Activated naive CD4-positive, alpha-beta T cell treated with anti-CD3 and anti-CD28 coated beads, Interleukin-2, amount 50 U/mL, for 72 hours (primary cell): ENCODE measurements at places on chromosomes 4 and X. TPM values are rescaled to one million over a fixed set of nuclear protein-coding genes. Genes with fewer than 3 reads are reported as not detected.

GRCh38 chr4:14180983-14181601 lies 553.6 kb upstream of the BOD1L1 start:
- no peak for DNase-seq

DNA sequence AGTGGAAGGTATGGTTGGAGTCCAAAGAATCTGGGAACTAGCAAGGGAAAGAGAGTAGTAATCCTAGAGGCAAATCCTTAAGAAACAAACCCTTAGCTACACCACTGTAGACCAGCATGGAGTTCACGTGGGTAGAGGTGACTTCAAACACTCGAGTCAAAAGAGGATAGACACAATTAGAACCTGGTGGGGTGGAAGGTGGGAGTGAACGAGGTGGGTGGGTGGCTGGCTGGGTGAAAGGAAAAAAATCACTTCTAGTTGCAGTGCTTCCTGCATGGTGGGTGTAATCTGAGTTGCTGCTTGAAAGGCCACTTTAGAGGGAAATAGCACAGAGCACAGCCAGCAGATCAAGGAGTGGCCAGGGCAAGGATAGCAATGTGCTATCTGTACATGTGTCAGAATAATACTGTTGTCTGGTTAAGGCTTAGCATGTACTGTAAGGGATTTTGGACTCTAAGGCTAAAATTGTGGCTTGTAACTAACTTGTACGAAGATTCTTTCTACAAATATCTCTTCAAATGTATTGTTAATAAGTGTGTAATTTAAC lies 356.2 kb downstream of the GRIA2 start:
- DNase-seq: no peak

- no peak for DNase-seq
Observed at GRCh38 chr4:100164808-100165760, 25.2 kb downstream of the DDIT4L start.

NPY2R gene
- total RNA-seq: not detected
